ENCODE measurements at places on chromosomes 12 and 14.
A peak's percentile ranks its signal among the peaks of the same experiment; 100 is the strongest.

- no peak for DNase-seq
- H3K27ac ChIP-seq = no peak overlapping the region
- no peaks in the 10 kb centered on the region for H3K27me3 ChIP-seq
- H3K4me3 ChIP-seq = no peak overlapping the region
- no peaks in the 10 kb centered on the region for H3K36me3 ChIP-seq
These were observed 93.7 kb downstream of the SOX5 start for GRCh38 chr12:23855813-23856212.

- H3K36me3 ChIP-seq = peaks cover 3% of the 10 kb centered on the region
- H3K27ac ChIP-seq = no peak overlapping the region
- no peaks in the 10 kb centered on the region for H3K27me3 ChIP-seq
- no peak for DNase-seq
These were observed 840 bp downstream of the MRPL52 start for GRCh38 chr14:22830443-22831010.

DNA sequence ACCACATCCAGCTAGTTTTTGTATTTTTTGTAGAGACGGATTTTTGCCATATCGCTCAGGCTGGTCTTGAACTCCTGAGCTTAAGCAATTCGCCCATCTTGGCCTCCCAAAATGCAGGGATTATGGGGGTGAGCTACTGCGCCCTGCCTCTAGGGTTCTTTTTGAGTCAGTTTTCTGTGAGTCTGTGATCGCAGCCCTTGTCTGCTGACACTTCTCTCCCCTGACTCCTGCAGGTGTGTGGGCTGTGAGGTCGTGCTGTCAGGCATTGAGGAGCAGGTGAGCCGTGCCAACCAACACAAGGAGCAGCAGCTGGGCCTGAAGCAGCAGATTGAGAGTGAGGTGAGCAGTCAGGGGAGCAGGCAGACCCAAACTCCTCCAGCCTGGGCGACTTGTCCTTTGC is 6.3 kb downstream of the COPS7A start:
- H3K27ac ChIP-seq = no peak overlapping the region
- no peaks in the 10 kb centered on the region for H3K27me3 ChIP-seq
- no peak for DNase-seq
- no peaks in the 10 kb centered on the region for H3K4me1 ChIP-seq
- H3K36me3 ChIP-seq = peaks cover 7% of the 10 kb centered on the region

DNA sequence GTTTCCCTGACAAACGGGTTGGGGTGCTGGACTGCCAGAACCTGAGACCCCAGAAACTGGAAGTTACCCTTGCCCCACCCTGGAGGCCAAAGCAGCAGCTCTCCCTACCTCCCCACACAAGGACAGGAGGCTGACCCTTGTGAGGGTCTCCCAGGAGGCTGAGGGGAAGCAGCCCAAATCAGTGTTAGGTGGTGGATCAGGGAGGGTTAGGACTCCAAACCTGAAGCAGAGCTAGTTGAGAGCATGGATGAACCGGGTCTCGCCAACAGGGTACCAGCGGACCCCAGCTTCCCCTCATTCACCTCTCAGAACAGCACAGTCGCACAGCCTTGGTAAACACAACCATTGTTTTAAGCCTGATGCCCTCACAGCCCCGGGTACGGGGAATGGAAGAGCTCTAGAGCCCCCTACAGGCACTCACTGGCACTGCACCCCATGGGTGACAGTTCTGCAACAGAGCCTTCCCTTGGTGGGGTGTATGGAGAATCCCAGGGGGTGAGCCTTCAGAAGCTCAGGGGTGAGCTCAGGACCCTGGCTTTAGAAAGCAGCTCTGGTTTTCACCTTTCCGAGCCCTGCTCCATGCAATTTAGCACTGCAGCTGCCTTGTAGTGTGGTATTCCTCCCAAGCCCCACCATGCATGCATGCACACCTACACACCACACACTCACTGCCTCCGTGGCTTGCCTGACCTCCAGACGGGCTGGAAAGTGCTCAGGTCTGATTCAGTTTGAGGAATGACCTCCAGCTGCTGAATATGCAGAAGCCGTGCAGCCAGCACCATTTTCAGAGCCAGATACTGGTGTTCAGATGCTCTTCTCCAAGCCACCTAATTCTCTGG is 11.2 kb downstream of the ESRRB start:
- H3K4me3 ChIP-seq = no peak overlapping the region
- DNase-seq = peak; percentile 75

DNA sequence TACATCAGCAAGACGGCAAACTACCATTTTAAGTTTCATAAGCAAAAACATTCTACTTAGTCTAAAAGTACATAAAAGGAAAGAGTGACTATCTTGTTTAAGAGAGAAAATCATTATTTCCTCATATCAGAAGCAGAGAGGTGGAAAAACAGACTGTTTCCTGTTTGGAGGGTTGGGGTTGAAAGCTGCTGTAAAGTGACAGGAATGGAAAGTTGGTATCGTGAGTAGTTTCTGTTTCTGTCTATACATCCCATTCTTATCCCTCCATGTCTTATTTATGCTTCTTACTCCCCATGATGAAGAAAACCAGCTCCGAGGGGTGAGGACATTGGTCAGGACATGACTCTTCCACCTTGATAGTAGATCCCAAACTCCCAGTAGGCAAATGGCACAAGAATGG is 216.5 kb downstream of the EGLN3 start:
- H3K36me3 ChIP-seq = no peaks in the 10 kb centered on the region
- H3K4me1 ChIP-seq = no peaks in the 10 kb centered on the region
- H3K27me3 ChIP-seq = peaks cover 7% of the 10 kb centered on the region
- no peak overlapping the region for H3K4me3 ChIP-seq

- H3K36me3 ChIP-seq = no peaks in the 10 kb centered on the region
- H3K4me1 ChIP-seq = no peaks in the 10 kb centered on the region
- H3K27me3 ChIP-seq = no peaks in the 10 kb centered on the region
- no peak overlapping the region for H3K27ac ChIP-seq
These were observed 14.1 kb upstream of the YBX3 start for GRCh38 chr12:10737249-10737648.

GRCh38 chr12:119089380-119090013 is 89.2 kb upstream of the HSPB8 start:
- peaks cover 3% of the 10 kb centered on the region for H3K27me3 ChIP-seq
- H3K36me3 ChIP-seq = no peaks in the 10 kb centered on the region
- no peaks in the 10 kb centered on the region for H3K4me1 ChIP-seq
- no peak overlapping the region for H3K4me3 ChIP-seq
- no peak for DNase-seq
- H3K27ac ChIP-seq = no peak overlapping the region

- no peak for DNase-seq
- H3K36me3 ChIP-seq = no peaks in the 10 kb centered on the region
- H3K4me3 ChIP-seq = no peak overlapping the region
- H3K27ac ChIP-seq = no peak overlapping the region
- H3K4me1 ChIP-seq = no peaks in the 10 kb centered on the region
These were observed 102.7 kb downstream of the ANO4 start for GRCh38 chr12:100897240-100897639.

GRCh38 chr12:122866379-122866778 is 29.5 kb downstream of the VPS37B start:
- H3K27ac ChIP-seq = peak overlapping the region; percentile 78
- no peaks in the 10 kb centered on the region for H3K27me3 ChIP-seq
- no peak overlapping the region for H3K4me3 ChIP-seq
- H3K36me3 ChIP-seq = peaks cover 3% of the 10 kb centered on the region

GRCh38 chr14:101562659-101563351 is 1.5 kb downstream of the DIO3 start:
- no peak overlapping the region for H3K27ac ChIP-seq
- H3K4me3 ChIP-seq = no peak overlapping the region
- DNase-seq = no peak
- H3K4me1 ChIP-seq = peaks cover 3% of the 10 kb centered on the region

GRCh38 chr12:12069821-12070548 is 754 bp upstream of the BCL2L14 start:
- no peak overlapping the region for H3K27ac ChIP-seq
- H3K4me1 ChIP-seq = peaks cover 19% of the 10 kb centered on the region
- DNase-seq = no peak

DNA sequence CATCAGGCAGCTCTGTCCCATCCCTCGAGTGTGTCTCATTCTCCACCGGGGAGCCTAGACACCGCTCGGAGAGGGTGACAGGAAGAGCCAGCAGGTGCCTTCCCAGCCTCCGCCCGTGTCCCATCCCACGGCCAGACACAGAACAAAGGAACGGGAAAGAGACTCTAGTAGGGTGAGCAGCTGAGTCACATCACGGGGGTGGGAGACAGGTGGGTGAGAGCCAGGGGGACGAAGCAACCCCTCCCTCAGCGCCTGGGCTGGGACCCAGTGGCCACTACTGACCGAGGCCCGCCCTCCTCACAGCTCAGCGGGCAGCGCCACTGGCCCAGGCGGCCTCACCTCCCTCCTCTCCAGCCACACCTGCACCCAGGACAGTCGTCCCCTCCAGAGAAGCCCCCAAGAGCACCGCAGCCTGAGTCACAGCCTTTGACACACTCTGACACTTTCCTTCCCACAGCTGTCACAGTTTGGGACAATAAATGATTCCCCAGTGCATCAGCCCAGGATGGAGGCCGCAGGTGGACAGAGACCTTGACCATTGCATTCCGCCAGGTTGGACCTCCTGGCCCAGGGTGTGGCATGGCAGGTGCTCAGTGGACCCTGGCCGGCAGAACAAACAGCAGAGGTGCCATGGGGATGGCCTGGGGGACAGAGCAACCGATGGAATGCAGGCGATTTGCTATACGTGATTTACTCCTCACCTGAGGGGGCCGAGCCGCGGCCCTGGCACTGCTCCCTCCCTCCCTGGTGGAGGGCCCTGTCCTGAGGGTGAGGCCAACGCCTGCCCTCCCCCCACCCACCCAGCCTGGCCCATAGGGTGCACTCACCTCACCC is 45.4 kb upstream of the GALNT9 start:
- H3K4me1 ChIP-seq = no peaks in the 10 kb centered on the region
- no peak overlapping the region for H3K4me3 ChIP-seq
- no peak overlapping the region for H3K27ac ChIP-seq

Measured in liver (tissue), 10 donors.